NCI-H1092 (cell line): ENCODE measurements at places on chromosomes 12 and 14.

- DNase-seq = no peak
Measured at GRCh38 chr12:132029503-132030300, 80.0 kb downstream of the EP400 start.

- DNase-seq = no peak
Measured at GRCh38 chr12:109232731-109233130, 76.4 kb downstream of the FOXN4 start.

DNA sequence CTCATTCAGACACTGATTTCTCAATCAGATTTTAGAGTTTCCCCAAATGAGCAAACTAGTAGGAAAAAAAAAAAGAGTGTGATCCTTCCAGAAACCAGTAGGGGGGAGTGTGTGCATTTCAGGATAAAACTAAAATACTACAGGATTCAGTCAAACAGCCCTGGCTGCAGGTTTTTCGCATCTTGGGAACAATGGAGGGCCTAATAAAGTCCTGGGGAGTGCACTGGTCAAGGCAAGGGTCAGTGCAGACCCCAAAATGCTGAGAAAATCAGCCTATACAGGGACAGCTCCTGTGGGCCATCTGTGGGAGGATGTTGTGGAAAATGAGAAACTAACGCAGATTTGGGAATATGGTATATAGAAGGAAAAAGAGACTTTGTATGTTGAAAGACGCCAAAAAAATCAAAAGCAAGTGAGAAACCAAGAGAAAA is 22.2 kb upstream of the ABCD4 start:
- peak; percentile 7 for DNase-seq

DNA sequence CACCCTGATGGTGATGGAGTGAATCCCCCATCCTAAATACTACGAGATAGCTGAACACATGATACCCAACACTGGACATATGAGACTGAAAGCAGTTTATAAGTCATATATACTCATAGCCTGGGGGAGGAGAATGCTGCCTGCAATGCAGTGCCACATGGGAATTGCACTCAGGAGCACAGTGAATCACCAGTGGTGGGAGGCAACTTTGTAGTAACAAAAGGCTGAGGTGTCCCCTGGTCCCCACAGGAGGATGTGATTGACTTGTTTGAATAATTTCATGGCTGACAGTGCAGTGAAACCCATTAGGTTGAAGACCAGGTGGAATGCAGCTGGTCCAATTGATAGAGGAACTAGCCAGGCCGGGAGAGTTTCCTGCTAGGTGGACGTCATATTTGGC is 20.2 kb downstream of the CCDC38 start:
- no peak for DNase-seq

DNA sequence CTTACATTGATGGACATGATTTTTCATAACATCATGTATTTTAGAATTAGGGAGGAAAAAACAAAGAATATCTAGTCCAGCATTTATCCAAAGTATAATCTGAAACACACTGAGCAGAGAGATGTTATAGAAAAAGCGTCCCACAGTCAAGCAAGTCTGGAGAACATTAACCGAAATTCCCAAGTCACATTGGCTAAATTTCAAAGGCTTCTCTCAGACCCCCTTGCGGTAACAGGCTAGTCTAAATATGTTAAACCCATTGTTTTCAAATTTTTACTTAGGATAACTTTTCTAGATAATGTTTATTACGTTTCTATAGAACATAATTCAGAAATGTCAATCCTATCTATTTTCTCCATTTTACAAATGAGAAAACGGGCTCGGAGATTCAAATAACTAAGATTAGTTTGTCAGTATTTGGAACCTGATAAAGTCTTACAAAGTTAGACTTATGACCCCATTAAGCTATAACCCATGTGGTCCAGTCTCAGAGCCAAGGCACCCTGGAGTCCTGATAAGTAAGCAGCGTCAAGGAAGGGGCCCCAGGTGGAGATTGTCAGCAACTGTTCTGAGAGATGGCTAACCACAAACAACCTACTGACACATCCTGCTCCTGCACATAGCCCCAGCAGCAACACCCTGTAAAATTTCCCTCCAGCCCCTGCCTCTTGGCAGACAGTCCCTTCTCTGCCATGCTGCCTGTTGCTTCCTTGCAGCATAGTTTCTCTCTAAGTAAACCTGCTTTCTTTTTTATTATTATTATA is 220.6 kb upstream of the TMEM260 start:
- no peak for DNase-seq

DNA sequence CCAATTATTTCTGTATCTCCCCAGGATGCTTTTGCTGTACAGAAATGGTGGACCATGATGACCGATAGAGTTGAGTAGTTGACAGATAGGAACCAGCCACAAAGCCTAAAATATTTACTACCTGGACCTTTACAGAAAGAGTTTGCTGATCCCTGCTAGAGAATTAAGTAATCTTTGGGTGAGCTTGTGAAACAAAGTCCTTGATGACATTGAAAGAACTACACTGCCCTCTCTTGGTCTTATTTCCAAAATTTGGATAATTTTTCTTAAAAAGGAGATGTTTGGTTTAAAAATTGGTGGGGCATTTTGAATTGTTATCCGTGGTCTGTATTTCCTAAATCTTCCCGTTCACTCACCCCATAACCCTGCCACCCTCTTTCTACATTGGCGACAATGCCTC is 13.7 kb upstream of the TCTN1 start:
- no peak for DNase-seq

DNA sequence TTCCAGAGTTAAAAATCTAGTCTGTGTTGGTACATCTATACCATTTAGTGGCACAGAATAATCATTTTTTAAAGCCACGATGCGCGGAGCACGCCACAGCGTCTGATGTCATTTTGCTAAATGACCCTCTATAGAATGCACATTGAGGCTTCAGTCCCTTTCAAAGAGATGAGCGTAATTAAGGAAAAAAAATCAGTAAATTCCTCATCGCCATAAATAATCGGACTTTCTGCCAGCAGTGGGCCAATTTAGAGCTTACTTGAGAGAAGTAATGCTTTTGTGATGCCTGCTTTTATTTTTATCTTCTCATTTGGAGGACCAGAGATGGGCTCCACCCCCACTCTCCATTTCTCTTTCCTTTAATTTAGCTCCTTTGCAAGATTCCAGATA is 4.0 kb downstream of the ASCL1 start:
- peak; percentile 74 for DNase-seq

GRCh38 chr14:23641915-23642588 is 5.9 kb downstream of the DHRS2 start:
- no peak for DNase-seq

- DNase-seq = peak; percentile 50
Measured at GRCh38 chr14:31926123-31926522, 151.0 kb upstream of the ARHGAP5 start.

- no peak for DNase-seq
Measured at GRCh38 chr12:53232646-53233461, 845 bp upstream of the RARG start.

GRCh38 chr12:116594325-116595038 is 35.3 kb downstream of the MAP1LC3B2 start:
- DNase-seq = no peak

GRCh38 chr12:40469736-40470135 is 222.5 kb upstream of the CNTN1 start:
- DNase-seq = no peak

GRCh38 chr12:3316776-3317480 is 174.1 kb upstream of the PRMT8 start:
- DNase-seq = no peak

DNA sequence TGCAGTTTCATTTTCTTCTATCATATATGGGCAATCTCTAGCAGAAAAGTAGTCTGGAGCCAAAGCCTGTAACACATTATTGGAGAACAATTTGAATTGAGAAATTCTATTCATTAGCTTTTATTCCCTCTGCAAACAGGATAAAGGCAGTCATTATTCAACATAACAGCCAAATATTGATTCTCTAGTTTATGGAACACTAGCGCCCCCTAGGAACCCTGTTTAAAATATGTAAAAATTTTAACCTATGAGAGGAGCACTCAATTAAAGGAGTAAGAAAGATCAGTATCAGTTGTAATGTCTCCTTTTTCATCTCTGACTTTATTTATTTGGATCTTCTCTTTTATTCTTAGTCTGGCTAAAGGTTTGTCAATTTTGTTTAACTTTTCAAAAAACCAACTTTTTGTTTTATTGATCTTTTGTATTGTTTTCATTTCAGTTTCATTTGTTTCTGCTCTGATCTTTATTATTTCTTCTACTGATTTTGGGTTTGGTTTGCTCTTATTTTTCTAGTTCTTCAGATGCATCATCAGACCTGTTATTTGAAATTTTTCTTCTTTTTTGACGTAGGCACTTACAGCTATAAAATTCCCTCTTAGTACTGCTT is 4.8 kb upstream of the LMNTD1 start:
- no peak for DNase-seq

DNA sequence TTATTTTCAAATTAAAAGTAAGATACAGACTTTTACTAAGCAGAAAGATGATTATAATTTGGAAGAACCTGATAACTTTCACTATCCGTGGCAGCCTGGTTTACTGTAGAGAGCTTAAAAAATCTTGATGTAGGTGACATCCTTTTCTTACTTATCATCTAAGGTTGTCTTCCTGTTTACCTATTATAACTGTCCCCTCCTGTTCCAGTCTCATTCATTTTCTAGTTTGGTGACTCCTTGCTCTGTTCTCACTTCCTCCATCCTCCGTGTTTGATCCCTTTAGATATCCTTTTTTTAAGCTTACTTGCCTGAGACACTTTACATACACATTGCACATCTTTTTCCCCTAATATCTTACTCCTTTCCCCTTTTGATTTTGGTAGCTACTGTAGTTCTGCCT is 27.5 kb downstream of the CCDC91 start:
- no peak for DNase-seq

- no peak for DNase-seq
Measured at GRCh38 chr14:87767567-87767901, 225.4 kb downstream of the GALC start.

DNA sequence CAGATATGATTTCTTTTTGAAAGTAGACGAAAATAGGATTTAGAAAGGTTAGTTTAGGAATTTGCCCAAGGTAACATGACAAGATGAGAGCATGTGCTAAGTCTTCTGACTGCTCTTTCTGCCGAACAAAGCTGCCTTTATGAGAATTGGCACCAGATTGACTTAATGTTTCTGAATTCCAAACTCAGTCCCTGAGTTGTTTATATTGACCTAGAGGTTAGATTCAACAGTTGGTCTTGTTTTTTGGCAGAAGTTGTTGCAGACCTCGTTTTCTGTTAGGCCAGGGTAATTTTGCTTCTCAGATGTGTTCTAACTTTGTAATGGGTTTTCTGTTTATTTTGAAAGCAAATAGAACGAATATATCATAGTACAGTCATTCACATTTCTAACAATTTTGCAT is 61.5 kb upstream of the LRTM2 start:
- no peak for DNase-seq

- no peak for DNase-seq
Measured at GRCh38 chr12:99916555-99916954, 68.2 kb downstream of the ANKS1B start.

GRCh38 chr12:46160101-46160980 is 108.5 kb downstream of the SLC38A1 start:
- DNase-seq = peak; percentile 51

- no peak for DNase-seq
Measured at GRCh38 chr12:5633106-5633505, 201.2 kb downstream of the NTF3 start.

DNA sequence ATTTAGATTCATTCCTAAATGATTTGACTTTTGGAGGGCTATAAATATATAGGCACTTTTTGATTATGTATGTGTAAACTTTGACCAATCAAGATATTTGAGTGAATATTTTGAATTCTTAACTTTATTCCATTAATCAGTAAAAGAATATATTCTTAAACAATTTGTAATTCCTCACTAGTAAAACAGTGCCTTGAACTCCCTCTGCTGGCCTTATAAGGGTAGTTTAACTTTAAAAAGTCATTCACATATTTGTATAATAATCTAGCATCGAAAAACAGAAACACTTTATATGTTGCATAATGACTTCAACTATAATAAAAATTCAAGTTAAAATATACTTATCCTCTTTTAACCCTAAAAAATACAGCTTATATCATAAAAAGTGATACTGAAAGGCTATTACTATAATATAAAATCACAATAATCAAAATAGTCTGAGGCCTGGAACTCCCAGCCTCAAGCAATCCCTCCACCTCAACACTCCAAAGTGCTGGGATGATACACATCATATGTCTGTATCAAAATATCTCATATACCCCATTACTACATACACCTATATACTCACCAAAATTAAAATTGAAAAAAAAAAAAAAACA is 31.2 kb downstream of the CCDC59 start:
- peak; percentile 21 for DNase-seq

- no peak for DNase-seq
Measured at GRCh38 chr12:75345531-75345930, 11.1 kb downstream of the GLIPR1L1 start.

GRCh38 chr12:57474862-57475261 is 4.8 kb downstream of the ARHGAP9 start:
- DNase-seq = no peak

DNA sequence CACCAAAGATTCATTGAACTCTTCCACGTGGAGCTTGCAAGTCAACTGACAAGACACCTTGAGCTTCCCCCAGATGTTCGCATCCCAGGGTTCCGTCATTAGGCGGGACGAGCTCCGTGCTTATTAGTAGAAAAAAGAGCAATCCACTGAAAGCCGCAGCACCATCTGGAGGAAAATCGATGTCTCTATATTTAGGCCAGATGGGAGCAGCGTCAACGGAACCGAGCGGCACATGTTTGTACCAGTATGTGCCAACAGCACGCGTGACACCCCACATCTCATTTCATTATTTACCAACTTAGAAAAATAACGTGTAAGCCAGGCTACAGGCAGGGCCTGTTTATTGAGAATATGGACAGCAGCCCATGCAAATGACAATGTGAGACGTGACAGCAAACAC is 45.8 kb upstream of the TMEM132D start:
- DNase-seq = no peak

DNA sequence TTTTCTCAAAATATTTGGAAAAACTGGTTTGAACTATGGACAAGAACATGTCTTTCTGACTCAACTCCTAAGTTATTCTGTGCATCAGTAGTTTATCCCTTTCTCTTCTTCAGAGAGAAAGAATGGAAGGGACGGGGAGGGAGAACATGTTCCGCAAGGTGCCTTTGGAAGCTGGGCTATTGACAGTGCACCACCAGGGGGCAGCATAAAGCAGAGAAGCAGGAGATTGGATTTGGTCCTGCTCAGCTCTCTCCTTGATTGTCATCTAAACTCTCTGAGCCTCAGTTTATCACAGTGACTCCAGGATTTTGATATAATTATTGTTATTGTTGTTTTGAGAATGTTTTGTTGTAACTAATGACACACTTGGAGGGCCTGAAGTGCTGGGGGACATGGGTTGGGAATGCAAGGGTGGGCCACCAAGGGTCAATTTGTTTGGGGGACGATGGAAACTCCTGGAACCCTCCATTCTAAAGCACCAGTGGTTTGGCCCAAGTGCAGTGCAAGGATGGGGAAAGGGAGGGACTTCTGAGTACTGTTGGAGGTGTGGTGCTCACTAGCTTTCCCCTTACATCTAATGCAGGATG is 45.3 kb upstream of the ANO6 start:
- peak; percentile 72 for DNase-seq

- DNase-seq = no peak
Measured at GRCh38 chr12:95803817-95804216, 13.3 kb upstream of the NTN4 start.
